Myocyte (in vitro differentiated cells): ENCODE measurements at places on chromosomes 5 and 9. TPM values are rescaled to one million over a fixed set of nuclear protein-coding genes. Genes with fewer than 3 reads are reported as not detected.

The FXN gene
- 6.5 and 12.9 TPM in 2 replicates for total RNA-seq

The ZNF658 gene
- total RNA-seq: 4.6 and 5.3 TPM in 2 replicates

DNA sequence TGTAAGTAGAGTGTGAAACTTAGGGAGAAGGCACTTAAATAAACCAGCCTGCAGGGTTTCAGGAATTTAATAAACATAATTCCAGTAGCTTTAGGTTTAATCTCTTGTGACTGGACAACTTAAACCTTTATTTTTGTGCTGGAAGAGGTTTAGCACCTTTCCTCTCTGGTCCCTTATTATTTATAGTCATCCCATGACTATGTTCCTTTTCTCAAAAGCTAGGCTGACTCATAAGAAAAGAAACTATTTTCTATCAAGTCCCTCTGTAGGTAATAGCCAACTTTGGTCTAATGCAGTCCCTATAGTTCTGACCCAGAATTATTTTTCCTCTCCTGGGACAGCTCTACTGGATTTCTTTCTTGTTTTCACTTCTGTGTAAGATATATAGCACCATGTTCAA lies 588.9 kb downstream of the NR2F1-AS1 start:
- DNase-seq: no peak

- DNase-seq: no peak
Measured at GRCh38 chr5:7250611-7251010, 145.3 kb upstream of the ADCY2 start.

DNA sequence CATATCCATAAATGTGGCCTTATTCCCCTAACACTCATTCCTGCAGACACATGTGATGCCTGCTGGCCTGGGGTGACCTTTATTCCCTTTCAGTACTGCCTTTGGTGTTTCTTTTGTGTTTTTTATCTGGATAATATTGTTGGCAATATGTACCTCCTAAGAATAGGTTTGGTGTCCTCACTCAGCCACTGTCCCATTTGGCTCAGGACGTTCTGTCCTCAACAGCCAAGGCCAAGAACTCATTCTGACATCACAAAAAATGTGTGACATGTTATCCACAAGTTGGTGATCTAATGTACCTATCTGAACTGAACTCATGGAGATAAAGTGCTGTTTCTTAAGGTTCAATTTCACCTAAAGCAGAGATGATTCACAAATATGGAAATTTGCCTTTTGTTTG lies 142.9 kb upstream of the GRAMD2B start:
- DNase-seq: no peak

GRCh38 chr9:130806327-130806716 lies 28.7 kb upstream of the ABL1 start:
- DNase-seq: no peak

- DNase-seq: no peak
Measured at GRCh38 chr5:138985683-138986082, 110.5 kb upstream of the LRRTM2 start.

GRCh38 chr9:88972401-88972800 lies 18.9 kb upstream of the S1PR3 start:
- DNase-seq: no peak
